ENCODE measurements at places on chromosomes 2 and 18.
A peak's percentile ranks its signal among the peaks of the same experiment; 100 is the strongest.

DNA sequence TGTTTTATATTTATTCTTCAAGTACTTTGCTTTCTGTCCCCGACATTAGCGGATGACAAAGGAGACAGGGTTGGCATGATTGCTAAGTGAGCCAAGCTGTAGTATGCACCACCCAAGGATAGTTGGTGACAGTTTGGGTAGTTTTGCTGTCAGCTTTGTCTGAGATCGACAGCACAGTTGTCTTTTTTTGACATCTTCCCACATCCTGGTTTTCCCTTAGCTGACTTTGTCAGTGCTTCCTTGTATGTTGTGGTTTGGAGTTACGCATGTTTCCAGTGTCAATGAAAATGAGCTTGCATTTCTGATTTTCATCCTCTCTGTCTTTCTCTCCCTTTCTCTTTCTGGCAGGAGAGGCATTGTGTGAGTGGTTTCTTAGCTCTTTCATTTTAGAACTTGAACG is 44.6 kb upstream of the DOCK10 start:
- DNase-seq: no peak

DNA sequence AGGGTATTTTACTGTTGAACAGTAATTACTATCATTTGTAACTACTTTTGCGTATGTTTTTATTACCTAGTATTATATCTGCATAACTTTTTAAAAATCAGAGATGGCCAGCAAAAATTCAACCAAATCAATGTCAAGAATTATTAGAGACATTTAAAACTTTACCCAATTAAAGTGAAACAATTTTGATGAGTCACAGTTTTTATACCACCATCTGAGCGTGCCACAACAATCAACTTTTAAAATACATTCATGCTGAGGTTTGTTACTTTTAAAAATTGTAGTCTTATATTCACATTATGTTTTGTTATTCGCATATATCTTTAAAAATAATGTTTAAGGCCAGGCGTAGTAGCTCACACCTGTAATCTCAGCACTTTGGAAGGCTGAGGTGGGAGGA is 114.9 kb downstream of the RTN4 start:
- no peak for DNase-seq

GRCh38 chr18:55314031-55314430 is 274.0 kb downstream of the TCF4 start:
- DNase-seq: no peak

GRCh38 chr2:230471074-230471473 is 55.1 kb downstream of the SP100 start:
- DNase-seq: no peak

DNA sequence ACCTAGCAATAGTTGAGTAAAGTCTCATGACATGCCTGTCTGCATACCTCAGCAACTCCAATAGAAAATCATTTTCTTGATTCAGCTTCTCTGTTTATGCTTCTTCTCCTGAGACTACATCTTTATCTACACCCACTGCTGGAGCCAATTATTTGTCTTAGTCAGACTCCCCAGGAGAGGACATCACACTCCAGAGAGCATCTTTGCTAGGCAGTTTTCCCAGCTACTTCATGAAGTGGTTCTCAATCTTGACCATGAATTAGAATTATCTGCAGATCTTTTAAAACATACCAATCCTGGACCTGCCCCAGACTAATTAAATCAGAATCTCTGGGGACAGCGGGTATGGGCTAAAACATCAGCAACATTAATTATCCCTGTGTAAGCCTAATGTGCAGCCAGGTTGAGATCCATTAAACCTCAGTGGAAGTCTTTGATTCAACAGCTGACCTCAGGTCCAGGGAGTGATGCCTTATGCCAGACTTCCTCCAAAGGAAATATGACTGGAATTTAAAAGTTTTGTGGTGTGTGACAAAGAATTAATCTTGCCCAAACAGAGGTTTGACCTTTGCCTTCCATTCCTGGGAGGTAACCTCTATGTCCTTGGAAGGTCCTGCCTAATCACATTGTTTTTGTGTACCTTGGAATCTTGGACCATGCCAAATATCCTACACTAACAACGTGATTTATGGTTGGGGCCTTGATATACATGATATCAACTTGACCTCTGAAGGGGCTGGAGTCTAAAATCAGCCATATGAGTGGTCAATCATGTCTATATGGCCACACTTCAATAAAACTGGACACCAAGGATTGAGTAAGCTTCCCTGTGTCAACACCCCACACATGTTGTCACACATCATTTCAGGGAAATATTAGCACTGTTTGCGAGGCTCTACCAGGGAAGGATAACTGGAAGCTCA is 99.3 kb upstream of the DNAJC10 start:
- no peak for DNase-seq

GRCh38 chr18:515838-516237 is 15.3 kb upstream of the COLEC12 start:
- no peak for DNase-seq

- no peak for DNase-seq
Observed at GRCh38 chr2:58089081-58089480, 42.5 kb downstream of the VRK2 start.

DNA sequence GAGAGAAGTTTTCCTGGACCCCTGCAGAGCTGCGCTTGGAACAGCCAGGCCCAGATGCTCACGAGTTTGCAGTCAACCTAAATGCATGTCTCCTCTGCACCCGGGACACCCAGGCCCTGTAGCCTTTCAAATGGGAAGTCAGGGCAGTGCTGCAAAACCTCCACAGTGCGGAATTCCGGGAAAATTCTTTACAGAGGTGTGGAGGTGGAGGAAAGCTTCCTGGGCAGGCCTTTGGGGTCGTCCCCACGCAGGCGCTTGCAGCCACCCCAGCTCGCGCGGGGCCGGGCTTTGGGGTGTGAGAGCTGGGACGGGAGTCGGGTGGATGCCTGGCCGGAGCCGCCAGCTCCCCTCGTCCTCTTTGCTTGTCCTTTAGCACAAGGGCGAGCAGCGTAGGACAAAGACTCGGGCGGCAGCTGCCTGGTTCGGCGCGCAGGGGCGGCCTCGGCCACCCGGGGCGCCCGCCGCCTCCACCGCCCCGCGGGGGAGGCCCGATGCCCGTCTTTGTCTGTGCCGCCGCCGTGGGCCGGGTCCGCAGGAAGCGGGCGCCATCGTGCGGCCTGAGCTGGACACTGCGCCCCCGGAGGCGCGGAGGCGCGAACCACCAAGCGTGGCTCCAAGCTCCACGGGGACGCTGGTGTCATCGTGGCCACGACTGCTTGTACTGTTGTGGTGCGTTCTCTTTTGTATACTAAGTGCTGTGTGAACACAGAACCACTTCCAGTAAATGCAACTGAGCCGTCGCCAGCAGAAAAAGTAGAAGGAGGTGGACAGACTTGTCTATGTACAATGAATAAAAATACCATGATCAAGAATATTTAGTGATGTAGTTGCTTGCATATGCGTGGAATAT is 28.2 kb upstream of the BCL11A start:
- peak; percentile 47 for DNase-seq

GRCh38 chr18:25678221-25678620 is 326.3 kb upstream of the ZNF521 start:
- no peak for DNase-seq

GRCh38 chr2:174341293-174341994 is 6.7 kb downstream of the SP9 start:
- peak; percentile 91 for DNase-seq

DNA sequence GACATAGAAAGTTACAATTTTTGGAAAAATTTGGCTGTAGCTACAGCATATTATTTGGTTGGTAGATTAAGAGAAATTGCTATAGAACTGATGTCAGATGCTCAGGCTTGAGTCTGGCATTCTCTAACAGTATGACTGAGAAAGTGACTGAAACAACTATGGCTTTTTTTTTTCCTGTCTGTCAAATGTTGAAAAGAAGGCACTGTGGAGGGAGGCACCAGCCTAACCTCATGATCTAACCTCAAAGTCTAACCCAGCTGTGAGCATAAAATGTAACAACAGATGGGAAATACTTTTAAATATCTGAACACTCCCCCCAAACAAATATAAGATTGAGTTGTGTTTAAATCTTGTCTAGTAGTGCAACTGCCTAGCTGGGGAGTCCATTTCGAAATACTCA is 629.1 kb downstream of the LRP1B start:
- no peak for DNase-seq

GRCh38 chr2:105553538-105554196 is 154.8 kb upstream of the FHL2 start:
- no peak for DNase-seq

DNA sequence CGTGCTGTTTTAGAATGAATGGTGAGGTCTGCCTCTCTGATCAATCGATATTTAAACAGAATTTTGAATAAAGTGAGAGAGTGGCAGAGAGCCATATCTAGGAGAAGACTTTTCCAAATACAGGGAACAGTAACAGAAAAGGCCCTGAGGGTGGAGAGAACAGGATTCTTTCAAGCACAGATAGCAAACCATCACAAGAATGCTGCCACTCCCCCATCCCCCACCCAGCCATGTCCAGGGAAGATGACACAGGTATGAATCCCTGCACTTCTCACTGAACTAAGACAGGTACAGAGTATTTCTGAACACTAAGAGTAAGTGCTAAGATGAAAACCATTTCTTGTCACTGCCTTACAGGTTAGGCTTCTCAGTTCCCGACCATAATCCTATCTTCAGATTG is 23.6 kb downstream of the LRATD1 start:
- no peak for DNase-seq

DNA sequence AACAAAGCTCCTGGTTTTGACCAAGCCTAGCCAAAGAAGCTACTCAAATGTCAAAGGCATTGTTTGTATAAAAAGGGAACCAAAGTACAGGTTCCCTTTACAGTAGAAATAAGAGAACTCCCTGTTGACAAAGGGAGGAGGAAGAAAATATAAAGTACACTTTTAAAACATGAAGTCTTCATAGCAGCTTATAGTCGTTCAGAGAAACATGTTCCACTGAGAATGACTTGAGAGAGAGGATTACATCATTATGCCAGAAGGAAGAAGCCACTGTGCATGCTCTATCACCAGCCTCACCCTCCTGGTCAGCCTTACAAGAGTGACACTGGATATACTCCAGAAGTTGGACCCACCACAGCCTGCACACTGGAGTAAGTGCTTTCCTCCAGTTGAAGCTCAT is 2.5 kb upstream of the DHRS9 start:
- DNase-seq: no peak

DNA sequence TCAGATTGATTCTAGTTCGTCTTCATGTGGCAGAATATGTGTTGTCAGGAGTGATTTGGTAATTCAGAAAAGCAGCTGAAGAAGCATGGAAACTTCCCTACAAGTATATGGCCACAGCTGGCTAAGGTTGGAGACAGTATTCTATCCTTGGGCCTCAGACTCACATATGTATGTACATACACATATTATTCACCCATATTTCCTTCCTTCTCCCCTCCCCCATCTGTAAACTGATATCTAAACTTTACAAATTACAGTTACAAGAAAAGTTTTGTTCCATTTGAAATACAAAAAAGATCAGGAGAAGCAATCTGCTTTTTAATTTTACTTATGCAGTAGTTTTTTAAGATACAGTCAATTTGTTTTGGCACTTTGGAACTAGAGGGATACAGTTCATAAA is 3.1 kb downstream of the SP3 start:
- DNase-seq: no peak

- no peak for DNase-seq
Observed at GRCh38 chr2:80893711-80894110, 589.2 kb upstream of the LRRTM1 start.

DNA sequence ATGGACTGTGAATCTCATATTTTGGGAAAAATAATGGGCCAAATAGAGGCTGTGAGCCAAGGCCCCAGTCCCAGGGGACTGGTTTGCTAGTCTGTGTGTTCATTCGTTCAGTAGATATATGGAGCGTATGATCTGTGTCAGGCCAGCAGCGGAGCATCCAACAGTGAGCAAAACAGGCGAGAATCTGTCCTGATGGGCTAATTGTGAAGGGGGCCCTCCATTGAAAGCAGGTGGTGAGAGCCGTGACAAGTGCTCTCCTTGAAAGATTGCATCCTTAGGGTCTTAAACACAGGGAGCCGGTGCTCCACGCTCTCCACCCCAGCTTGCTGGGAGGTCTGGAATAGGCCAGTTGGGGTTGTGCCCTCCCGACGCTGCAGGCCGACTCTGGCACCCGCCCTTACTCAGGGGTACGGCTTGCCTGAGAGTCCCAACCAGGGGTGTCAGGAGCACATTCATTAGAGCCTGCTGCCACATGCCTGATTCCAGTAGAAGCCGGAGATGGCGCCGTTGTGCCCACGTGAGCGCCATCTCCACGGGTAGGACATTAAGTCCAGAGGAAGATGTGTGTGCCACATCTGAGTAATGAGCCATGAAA is 213.3 kb downstream of the SH3RF3 start:
- no peak for DNase-seq

DNA sequence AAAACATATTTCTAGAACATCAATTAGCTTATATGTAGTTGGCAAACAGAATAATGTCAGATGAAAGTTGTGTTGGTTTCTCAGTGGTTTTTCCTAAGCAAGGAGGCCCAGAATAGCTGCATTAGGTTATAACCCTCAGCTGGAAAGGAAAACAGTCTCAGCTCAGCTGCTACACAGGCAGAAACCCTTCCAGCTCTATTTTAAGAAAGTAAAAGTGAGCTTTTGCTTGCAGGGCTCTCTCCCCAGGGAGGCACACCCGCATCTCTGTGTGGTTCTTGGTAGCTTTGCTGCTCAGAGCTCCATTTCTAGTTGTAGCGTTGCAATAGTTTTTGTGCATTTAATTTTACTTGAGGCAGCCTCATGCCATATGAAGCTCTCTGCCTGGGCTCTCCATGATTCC is 54.6 kb downstream of the PIKFYVE start:
- no peak for DNase-seq

DNA sequence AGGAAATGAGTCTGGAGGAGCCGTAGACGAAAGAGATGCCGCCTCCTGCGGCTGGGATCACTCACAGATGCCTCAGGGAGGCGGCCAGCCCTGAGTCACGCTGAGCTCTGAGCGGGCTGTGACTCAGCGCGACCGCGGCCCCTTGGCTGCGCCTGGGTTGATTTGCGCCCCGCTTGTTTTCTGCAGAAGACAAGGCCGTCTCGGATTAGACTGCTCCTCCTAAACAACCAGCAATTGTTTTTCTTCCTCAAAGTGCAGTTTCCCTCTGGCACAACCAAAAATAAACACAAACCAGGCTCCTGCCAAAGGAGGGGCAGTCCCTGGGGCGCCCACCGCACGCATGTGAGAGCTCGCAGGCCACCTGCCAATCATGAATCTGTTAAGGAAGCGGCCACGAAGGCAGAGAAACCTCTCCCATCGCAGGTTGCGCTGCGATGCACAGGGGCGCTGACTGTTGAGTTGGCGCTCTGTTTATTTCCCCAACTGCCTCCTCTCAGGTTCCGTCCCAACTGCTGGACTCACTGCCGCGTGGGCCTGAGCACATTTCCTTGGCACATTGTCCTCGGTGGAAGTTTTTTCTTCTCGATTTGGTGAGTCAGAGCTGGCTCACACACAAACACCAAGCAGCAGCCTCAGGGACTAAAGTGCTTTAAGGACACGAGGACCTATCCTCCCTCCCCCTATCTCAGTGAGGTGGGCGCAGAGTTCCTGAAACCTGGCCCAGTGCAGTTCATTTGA is 85.2 kb upstream of the NDUFV2 start:
- peak; percentile 15 for DNase-seq

- no peak for DNase-seq
Observed at GRCh38 chr2:133690780-133691179, 122.5 kb upstream of the NCKAP5 start.

Data from CD4-positive, alpha-beta T cell treated with Interleukin-17A for 1 hour (primary cell).